Epithelial cell of umbilical artery (primary cell): ENCODE measurements at places on chromosomes 7 and 10. TPM values are rescaled to one million over a fixed set of nuclear protein-coding genes. Genes with fewer than 3 reads are reported as not detected.

The LAMB4 gene
- total RNA-seq = 0.15 and 0.32 TPM in 2 replicates

The PPP1R3C gene
- 1.9 and 5.9 TPM in 2 replicates for total RNA-seq

The WEE2 gene
- total RNA-seq = not detected in 2 replicates

The CHAT gene
- total RNA-seq = not detected in 2 replicates

The GOLGA7B gene
- not detected in 2 replicates for total RNA-seq

The POLR2J2 gene
- total RNA-seq = 1.9 and 2.9 TPM in 2 replicates

The PON1 gene
- not detected in 2 replicates for total RNA-seq

The LMOD2 gene
- not detected in 2 replicates for total RNA-seq

The TMEM273 gene
- total RNA-seq = 2.6 and 9.7 TPM in 2 replicates

The LBX1 gene
- not detected in 2 replicates for total RNA-seq

The TMEM229A gene
- total RNA-seq = not detected in 2 replicates

The SLC18A2 gene
- not detected in 2 replicates for total RNA-seq

The OPN4 gene
- not detected in 2 replicates for total RNA-seq

The FMC1 gene
- total RNA-seq = 12.6 and 15.3 TPM in 2 replicates

The SP4 gene
- total RNA-seq = 7.8 and 8.8 TPM in 2 replicates

The GRID2IP gene
- not detected in 2 replicates for total RNA-seq

The HELLS gene
- total RNA-seq = 37.7 and 82.4 TPM in 2 replicates

The ZNF138 gene
- 3.2 and 4.6 TPM in 2 replicates for total RNA-seq

The EPC1 gene
- total RNA-seq = 10.6 and 14.0 TPM in 2 replicates

The AIFM2 gene
- total RNA-seq = 2.9 and 6.7 TPM in 2 replicates

The SYCE1 gene
- total RNA-seq = not detected in 2 replicates

The JCAD gene
- total RNA-seq = 37.4 and 40.4 TPM in 2 replicates

The RSPH10B gene
- 0.15 TPM in 1 of 2 replicates, not detected in the other for total RNA-seq

The CPN1 gene
- total RNA-seq = not detected in 2 replicates

The HNRNPA2B1 gene
- 170 and 180 TPM in 2 replicates for total RNA-seq

The NPC1L1 gene
- not detected in 2 replicates for total RNA-seq

The FBXL13 gene
- 3.2 and 4.4 TPM in 2 replicates for total RNA-seq

The GPR15LG gene
- total RNA-seq = not detected in 2 replicates
